ENCODE measurements at places on chromosomes 13 and 19.

DNA sequence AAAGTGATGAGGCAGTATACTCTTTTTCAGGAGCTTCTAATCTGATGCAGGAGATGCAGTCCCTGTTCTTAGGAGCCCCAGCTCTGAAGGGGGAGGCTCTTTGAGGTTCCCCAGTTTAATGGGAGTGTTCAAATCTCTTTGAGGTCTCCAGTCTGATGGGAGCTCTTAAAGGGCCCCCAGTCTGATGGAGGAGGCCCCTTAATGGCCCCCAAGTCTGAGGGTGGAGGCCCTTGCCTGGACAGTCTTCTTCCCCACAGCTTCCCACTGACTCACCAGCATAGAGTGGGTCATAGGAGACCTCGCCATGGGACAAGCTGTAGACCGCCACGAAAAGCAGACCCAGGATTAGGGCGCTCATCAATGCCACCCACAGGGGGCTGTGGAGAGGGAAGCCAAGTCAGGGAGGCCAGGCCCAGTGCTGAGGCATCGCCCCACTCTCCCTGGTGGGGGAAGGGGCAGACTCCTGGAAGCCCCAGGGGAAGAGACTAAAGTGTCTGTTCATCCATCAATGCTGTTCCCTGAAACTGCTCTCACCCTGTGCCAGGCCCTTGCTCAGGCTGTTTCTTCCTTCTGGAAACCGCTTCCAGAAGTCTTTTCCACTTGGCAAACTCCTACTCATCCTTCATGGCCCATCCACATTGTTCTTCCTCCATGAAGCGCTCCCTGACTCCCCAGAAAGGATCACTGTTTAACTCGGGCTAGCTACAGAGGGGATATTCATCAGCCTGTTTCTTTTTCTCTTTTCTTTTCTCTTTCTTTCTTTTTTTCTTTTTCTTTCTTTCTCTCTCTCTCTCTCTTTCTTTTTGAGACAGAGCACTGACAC is 2.1 kb downstream of the TM6SF2 start:
- no peak for DNase-seq

DNA sequence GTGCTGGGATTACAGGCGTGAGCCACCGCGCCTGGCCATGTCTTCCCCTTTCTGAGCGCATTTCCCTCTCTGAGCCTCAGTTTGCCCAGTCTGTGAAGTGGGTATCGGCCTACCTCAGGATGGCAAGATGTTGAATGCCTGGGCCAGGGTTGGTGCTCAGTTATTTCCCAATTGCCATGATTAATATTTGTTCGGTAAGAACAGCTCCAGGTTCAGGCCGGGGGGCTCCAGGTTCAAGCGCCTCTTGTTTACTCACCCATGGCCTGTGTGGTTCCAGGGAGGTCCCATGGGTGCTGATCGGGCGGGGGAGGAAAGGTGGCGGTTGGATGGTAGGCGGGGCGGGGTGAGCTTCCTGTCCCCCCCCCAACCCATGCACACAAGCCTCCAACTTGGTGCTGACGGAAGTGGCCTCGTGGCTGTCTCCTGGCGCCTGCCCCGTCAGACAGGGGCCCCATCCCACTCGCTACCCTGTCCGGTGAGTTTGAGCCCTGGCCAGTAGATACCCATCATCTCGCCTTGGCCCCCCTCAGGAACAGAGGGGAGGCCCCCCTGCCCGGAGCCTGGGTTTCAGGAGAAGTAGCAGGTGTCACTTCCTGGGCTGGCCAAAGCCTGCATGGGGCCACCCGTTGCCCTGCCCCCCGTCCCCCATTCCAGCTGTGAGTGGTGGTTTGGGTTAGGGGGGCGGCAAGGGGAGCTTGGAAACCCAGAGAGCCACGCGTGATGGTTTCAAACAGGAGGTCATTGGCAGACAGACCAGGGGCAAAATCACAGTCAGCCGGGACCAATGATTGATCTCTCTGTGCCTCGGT is at the start of gene FCHO1:
Gene FCHO1 (plus strand): TSS at position 375 of the 809 bp plus-strand sequence. CDS start 3,688 bp downstream, outside the sequence.
- DNase-seq, result peak; percentile 78

DNA sequence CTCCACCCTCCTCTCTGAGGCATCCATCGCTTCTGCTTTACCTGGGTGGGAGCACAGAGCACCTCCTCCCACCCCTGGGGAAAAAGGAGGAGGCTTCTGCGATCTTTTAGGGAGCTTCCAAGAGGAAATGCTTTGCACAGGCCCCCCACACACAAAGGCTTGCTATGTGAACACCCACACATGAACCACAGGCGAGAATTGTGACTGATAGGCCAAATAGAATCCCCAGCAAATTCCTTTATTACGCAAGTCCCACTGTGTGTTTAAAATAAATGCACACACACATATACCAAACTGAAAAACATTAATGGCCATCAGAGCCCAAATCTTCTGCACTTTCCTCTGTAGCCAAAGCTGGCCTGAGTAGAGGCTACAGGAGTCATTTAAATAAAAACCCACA is 50.6 kb downstream of the HSPH1 start:
- no peak for DNase-seq

DNA sequence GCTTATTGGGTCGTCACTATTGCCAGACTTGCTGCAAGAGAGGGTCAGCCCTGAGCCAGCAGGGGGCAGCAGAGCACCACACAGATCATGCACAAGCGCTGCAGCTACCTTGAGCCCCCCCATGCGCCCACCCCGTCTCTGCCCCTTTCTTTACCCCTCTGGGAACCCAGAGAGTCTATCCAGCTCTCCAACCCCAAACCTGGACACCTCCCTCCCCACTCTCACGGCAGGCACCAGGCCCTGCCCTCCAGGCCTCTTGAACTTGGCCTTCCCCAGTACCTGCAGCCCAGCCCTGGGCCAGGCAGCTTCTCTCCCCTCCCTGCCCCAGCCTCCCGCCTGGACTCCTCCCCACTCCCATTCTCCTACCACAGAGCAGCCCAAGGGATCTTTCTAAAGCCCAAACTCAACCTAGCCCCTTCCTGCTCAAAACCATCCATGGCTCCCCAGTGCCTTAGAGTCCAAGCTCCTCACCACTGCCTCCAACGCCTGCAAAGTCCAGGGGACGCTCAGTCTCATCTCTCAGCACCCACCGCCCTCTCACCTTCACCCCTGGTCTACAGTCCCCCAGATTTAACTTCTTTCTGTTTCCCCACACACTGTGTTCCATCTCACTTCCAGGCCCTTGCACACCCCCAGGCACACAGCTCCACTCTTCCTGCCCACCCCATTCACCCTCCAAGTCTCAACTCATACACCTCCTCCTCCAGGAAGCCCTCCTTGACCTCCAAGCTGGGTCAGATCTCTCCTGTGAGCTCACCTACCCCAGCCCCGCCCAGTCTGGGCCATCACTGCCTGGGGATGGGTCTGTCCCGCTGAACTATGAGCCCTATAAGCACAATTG is 9.4 kb upstream of the CEACAM16 start:
- DNase-seq, result peak; percentile 64

DNA sequence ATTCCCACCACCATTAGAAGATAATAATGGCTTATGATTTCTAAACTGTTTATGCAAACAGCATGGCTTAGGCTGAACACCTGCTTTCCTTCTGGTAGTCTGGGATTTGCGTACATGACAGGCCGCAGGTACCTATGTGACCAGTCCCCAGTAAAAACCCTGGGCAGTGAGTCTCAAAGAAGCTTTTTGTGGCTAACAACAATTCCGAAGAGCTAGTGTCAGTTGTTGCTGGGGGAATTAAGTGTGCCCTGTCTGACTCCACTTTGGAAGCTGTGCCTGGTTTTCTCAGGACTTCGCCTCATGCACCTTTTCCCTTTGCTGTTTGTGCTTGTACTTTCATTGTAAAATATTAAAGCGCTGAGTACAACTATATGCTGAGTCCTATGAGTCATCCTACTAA is 250.2 kb upstream of the MIR17HG start:
- DNase-seq, result no peak
